RWPE1 (cell line): ENCODE measurements at places on chromosomes 16 and 17.

GRCh38 chr16:27706156-27706865, 156.4 kb downstream of the KATNIP start:
- DNase-seq: no peak

GRCh38 chr16:73172973-73173709, 125.2 kb upstream of the ZFHX3 start:
- DNase-seq: no peak

GRCh38 chr16:50251375-50252081, 14.8 kb upstream of the ADCY7 start:
- DNase-seq: no peak

DNA sequence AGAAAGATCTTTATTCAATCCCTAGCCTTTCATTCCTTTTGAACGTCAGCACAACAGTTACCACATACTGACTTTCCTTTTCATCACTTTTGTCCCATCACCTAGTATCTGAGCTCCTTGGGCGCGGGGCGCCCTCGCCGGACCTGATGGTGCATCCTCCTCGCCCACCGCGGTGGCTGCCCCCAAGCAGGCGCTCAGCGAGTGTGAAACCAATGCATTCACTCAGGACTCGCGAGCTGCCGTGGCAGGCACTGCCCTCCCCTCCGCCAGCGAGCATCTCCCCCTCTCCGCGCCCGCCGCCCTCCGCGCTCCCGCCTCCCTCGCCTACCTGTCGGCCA, 756 bp downstream of the KLHL11 start:
- DNase-seq: no peak

- DNase-seq: no peak
Observed at GRCh38 chr17:44828919-44829522, 1.1 kb downstream of the GJC1 start.

DNA sequence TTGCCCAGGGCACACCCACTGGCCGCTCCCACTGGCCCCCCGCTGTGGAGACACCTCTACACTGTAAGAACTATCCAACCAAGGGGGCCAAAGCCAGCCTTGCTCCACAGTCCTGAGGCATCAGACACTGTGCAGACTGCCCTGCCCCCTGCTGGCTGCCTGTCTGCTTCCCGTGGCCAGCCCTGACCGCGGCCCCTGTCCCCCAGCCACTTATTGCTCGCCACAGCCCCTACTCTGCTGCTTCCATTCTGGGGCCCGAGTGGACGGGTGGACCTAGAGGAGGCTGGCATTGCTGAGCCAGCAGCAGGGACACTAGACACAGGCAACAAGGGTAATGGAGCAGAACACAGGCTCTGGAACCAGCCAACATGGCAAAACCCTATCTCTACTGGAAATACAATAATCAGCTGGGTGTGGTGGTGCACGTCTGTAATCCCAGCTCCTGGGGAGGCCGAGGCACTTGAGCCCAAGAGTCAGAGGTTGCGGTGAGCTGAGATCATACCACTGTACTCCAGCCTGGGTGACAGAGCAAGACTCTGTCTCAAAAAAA, 19.7 kb upstream of the LRRC37A3 start:
- DNase-seq: no peak
